ENCODE measurements at places on chromosomes 13 and 19. TPM values are rescaled to one million over a fixed set of nuclear protein-coding genes. Genes with fewer than 3 reads are reported as not detected.

LILRB3 gene
- 1.7 TPM for polyA plus RNA-seq

SULT2B1 gene
- 0.43 TPM for polyA plus RNA-seq

ZNF444 gene
- 74.3 TPM for polyA plus RNA-seq

SLC15A1 gene
- 10.0 TPM for polyA plus RNA-seq

SLC7A10 gene
- polyA plus RNA-seq = 4.3 TPM

TNFSF9 gene
- polyA plus RNA-seq = 3.8 TPM

CATSPERD gene
- not detected for polyA plus RNA-seq

RETN gene
- not detected for polyA plus RNA-seq

GRCh38 chr13:24385902-24386301 is 76.5 kb downstream of the C1QTNF9 start:
- H3K27me3 ChIP-seq = no peaks in the 10 kb centered on the region
- no peak for DNase-seq
- H3K4me3 ChIP-seq = no peak overlapping the region
- no peaks in the 10 kb centered on the region for H3K36me3 ChIP-seq
- no peak overlapping the region for H3K27ac ChIP-seq
- no peaks in the 10 kb centered on the region for H3K4me1 ChIP-seq

GRCh38 chr19:6532244-6532999 is 1.6 kb downstream of the TNFSF9 start:
- no peak overlapping the region for H3K27ac ChIP-seq
- H3K4me3 ChIP-seq = no peak overlapping the region
- peaks cover 28% of the 10 kb centered on the region for H3K27me3 ChIP-seq
- peaks cover 6% of the 10 kb centered on the region for H3K4me1 ChIP-seq
- DNase-seq = no peak
- no peaks in the 10 kb centered on the region for H3K36me3 ChIP-seq

DNA sequence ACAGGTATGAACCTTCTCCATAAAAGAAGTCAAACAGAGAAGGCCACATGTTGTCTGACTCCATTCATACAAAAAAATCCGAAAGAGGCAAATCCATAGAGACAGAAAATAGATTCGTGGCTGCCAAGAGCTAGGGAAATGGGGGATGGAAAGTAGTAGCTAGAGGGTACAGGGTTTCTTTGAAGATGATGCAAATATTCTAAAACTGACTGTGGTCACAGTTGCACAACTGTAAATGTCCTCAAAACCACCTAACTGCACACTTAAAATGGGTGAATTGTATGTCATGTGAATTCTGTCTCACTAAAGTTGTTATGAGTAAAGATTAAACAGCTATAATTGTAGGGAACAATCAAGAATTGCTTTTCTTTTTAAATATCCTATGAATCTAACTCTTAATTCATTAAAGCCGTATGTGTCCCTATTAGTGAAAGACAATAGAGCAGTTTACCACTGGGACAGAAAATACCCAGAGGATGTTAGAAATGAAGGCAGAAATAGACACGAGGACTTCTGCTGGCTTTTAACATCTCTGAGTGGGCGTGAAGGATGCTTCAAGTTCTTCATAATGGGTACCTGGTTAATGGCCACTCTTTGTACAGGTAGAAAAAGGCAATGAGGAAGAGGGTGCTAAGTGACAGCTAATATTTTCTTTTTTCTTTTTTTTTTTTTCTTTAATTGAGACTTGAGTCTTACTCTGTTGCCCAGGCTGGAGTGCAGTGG is 21.2 kb downstream of the INSR start:
- H3K4me1 ChIP-seq = no peaks in the 10 kb centered on the region
- H3K27ac ChIP-seq = no peak overlapping the region
- no peak for DNase-seq
- no peaks in the 10 kb centered on the region for H3K36me3 ChIP-seq

DNA sequence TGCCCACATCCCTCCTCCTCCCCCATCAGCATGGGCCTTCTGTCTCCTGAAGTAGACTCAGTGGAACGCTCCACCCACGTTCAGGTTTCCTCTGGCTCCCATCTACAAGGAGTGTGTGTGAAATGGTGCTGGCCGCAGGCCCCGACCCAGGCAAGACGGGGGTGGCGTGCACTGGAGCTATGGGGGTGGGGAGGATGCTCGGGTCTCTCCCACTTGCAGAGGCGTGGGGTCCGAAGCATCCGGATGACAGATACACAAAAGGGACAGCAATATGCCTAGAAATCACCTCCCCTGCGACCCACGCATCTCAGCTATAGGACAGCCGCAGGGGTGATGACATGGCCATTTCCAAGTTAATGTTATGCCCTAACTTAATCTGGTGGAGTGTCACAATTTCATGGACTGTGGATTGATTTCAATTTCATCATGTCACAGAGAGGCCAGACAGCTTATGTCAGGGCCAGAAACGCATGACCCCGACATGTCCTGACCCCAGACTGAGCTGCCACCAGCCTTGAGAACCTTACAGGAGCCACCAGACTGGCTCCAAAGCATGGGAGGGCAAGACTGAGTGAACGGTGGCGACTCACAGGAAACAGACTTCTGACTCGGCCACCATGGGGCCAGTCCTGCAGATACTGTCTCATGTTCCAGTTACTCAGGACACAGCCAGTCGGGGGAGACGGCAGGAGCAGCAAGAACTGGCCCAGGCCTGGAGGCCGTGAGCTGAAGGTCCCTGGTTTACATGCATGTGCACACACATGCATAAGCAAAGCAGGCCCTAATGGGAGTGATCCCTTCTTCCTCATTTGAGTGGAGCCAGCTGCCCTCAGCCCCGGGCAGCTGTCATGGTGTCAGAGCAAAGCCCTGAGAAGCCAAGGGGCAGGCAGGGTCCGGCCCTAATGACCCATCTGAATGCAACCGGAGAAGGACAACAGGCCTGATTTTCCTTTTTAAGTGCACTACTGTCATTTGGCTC is 82.2 kb downstream of the SLC7A1 start:
- peaks cover 7% of the 10 kb centered on the region for H3K4me1 ChIP-seq
- no peak overlapping the region for H3K27ac ChIP-seq
- H3K36me3 ChIP-seq = no peaks in the 10 kb centered on the region
- H3K27me3 ChIP-seq = no peaks in the 10 kb centered on the region

GRCh38 chr13:96431044-96431581 is 341.2 kb downstream of the HS6ST3 start:
- H3K4me1 ChIP-seq = no peaks in the 10 kb centered on the region
- no peaks in the 10 kb centered on the region for H3K36me3 ChIP-seq
- H3K4me3 ChIP-seq = no peak overlapping the region
- H3K27me3 ChIP-seq = no peaks in the 10 kb centered on the region
- DNase-seq = no peak

DNA sequence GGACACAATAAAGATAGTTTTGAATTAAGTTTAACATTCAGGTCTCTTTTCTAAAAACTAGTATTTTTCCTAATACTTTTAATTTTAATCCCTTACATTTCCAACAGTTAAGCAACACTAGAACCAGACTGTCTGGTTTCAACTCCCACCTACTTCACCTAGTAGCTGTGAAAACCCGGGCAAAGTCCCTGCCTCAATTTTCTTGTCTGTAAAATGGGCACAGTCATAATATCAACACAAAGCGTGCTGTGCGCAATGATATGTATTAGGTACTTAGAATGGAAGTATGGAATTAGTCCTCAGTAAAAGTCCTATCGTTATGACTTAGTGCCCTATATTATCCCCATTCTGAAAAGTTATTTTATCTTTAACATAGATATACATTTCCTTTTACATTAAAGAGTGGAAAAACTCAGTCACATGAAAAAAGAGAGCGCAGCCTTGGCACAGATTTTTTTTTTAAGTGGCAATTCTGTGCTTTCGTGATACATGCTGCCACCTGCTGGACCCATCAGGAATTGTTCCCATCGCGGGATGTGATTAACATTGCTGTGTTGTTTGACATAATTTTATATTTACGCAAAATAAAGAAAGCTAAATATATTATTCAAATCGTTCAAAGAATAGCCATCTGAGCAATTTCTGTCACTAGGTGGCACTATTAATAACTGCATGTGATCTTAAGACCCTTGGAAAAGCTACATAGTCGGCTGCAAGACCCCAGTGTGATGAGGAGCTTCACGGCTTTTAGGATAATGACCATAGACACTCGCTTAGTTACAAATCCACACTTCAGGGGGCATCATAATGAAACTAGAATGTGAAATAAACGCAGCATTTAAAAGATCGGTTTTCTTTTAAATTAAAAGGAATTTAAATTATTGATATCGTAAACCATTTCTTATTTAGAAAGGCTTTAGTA is 59.9 kb downstream of the LIG4 start:
- peak overlapping the region; percentile 91 for H3K27ac ChIP-seq
- no peaks in the 10 kb centered on the region for H3K36me3 ChIP-seq
- H3K4me1 ChIP-seq = peaks cover 9% of the 10 kb centered on the region

GRCh38 chr13:29934531-29935308 is 84.3 kb upstream of the UBL3 start:
- H3K4me3 ChIP-seq = no peak overlapping the region
- H3K27ac ChIP-seq = peak overlapping the region; percentile 60
- H3K4me1 ChIP-seq = peaks cover 7% of the 10 kb centered on the region
- H3K27me3 ChIP-seq = no peaks in the 10 kb centered on the region
- DNase-seq = peak; percentile 66

GRCh38 chr13:88622362-88622973 is 951.3 kb downstream of the SLITRK5 start:
- DNase-seq = no peak
- no peaks in the 10 kb centered on the region for H3K27me3 ChIP-seq
- no peak overlapping the region for H3K27ac ChIP-seq
- H3K36me3 ChIP-seq = no peaks in the 10 kb centered on the region
- H3K4me3 ChIP-seq = no peak overlapping the region

GRCh38 chr19:51887522-51888498 is at the start of gene ZNF577:
Gene ZNF577 (minus strand): TSS chr19:51887951. CDS start chr19:51880382, 7,569 bp downstream.
- no peaks in the 10 kb centered on the region for H3K27me3 ChIP-seq
- DNase-seq = peak; percentile 81
- peak within 1 kb of the TSS; percentile 21 for H3K4me3 ChIP-seq
- H3K36me3 ChIP-seq = peaks cover 14% of the 10 kb centered on the region
- H3K27ac ChIP-seq = peak within 1 kb of the TSS; percentile 77
- no peaks in the 10 kb centered on the region for H3K4me1 ChIP-seq

DNA sequence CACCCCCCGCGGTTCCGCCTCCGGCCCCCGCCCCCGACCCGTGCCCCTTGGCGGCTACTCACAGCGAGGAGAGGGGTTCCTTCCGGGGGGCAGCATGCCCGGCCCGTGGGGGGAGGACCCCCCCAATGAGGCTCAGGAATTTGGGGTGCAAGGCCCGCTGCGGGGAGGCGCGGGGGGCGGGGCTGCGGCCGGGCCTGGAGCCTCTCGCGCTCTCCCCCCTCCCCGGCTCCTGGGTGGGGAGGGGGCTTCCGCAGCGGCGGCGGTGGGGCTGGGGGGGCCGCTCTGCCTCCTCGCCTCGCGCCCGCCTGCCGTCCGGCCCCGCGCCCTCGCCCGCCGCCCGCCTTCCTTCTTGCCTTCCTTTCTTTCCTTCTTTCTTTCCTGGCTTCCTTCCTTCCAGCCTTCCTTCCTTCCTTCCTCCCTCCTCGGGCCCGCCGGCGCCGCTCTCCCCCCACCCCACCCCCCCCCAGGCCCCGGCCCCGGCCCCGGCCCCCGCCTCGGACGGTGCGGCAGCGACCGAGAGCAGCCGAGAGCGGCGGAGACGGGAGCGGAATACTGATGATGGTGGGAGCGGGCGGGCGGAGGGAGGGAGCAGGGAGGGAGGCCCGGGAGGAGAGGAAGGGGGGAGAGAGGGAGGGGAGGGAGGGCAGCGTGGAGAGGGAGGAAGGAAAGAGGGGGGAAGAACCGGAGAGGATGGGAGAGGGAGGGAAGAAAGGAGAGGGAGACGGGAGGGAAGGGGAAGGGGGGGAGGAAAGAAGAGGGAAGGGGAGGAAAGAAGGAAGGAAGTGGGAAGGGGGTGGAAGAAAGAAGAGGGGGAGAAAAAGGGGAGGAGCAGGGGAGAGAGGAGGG is at the start of gene LRRC4B:
TSS of gene LRRC4B (minus strand) at position 554 of the 846 bp plus-strand sequence. CDS start 19,597 bp downstream, outside the sequence.
- no peaks in the 10 kb centered on the region for H3K36me3 ChIP-seq
- H3K27me3 ChIP-seq = peaks cover 53% of the 10 kb centered on the region
- peak within 1 kb of the TSS; percentile 23 for H3K4me3 ChIP-seq
- H3K4me1 ChIP-seq = no peaks in the 10 kb centered on the region
- DNase-seq = peak; percentile 60

GRCh38 chr19:8811315-8812172 is 20.6 kb downstream of the ZNF558 start:
- H3K36me3 ChIP-seq = peaks cover 39% of the 10 kb centered on the region
- no peak overlapping the region for H3K4me3 ChIP-seq
- no peaks in the 10 kb centered on the region for H3K27me3 ChIP-seq
- H3K27ac ChIP-seq = no peak overlapping the region
- H3K4me1 ChIP-seq = no peaks in the 10 kb centered on the region
- no peak for DNase-seq

DNA sequence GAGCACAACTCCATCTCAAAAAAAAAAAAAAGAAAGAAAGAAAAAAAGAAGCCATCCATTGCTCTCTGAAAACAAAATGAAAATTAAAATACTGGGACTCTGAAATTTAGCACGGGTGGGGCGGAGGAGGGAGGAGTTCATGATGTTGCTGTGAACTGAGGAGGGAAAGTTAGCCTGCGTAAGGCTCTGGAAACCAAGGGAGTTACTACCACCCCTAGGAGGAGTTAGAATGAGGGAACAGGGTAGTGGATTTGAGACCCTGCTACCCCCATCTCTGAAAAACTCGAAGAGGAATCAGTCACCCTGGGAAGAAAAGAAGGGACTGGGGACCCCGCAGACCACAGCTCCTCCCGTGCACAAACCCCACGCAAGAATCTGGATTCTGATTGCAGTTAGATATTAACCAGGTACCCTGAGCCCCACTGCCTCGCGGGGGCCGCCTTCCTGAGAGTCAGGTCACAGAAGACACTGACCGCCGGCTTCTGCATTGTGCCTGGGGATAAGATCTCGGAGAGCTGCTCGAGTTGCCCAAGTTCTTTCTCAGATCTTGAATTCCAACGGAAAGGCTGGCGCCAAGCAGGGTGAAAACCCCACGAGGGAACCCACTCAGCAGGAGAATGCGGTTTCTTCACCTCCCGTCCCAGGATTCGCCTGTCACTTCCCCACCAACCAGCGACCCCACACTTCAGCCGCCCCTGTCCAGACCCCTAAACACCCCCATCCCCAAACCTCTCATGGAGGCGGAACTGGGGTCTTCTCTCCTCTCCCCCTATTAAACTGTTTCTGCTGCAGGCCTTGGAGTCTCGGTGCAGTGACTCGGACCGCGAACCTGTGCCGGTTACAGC is 870 bp downstream of the ZNF442 start:
- H3K27ac ChIP-seq = peak overlapping the region; percentile 92
- DNase-seq = peak; percentile 33
- peaks cover 6% of the 10 kb centered on the region for H3K4me1 ChIP-seq

DNA sequence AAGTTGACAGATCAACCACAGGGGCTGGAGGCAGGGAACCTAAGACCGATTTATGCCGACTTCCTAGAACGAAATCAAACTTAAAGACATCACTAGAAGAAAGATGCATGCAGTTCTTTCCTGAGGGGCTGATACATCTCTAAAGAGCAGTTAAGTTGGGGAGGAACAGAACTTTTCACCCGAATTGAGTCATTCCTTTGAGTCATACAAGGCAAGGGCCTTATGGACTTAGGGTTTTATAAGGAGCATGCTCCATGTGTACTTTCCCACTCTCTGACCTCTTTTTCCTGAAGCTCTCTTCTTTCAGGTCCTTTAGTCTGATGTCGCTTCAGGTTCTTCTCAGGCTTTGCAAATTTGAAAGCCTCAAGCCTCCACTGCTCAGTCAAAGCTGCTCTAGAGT is 7.9 kb upstream of the FBXL3 start:
- no peaks in the 10 kb centered on the region for H3K4me1 ChIP-seq
- H3K27me3 ChIP-seq = no peaks in the 10 kb centered on the region
- no peak overlapping the region for H3K27ac ChIP-seq
- H3K36me3 ChIP-seq = no peaks in the 10 kb centered on the region
- DNase-seq = no peak

- H3K27ac ChIP-seq = no peak overlapping the region
- no peak overlapping the region for H3K4me3 ChIP-seq
- peaks cover 4% of the 10 kb centered on the region for H3K27me3 ChIP-seq
Observed at GRCh38 chr13:97905517-97905916, 48.0 kb upstream of the IPO5 start.

Measured in hepatocyte (in vitro differentiated cells).